Astrocyte (in vitro differentiated cells and primary cell): ENCODE measurements at places on chromosomes 12 and 14. TPM values are rescaled to one million over a fixed set of nuclear protein-coding genes. Genes with fewer than 3 reads are reported as not detected.

GLT1D1 gene
- total RNA-seq: 0.14 and 0.16 TPM in 2 replicates

TESPA1 gene
- 0.23 and 0.55 TPM in 2 replicates for total RNA-seq

- peak; percentile 1 for DNase-seq
Measured at GRCh38 chr14:46490238-46490685, 161.3 kb downstream of the RPL10L start.

GRCh38 chr12:22064968-22065367 lies 18.9 kb downstream of the CMAS start:
- DNase-seq: no peak

GRCh38 chr12:91577586-91578539 lies 395.2 kb upstream of the DCN start:
- peak; percentile 15 for DNase-seq

GRCh38 chr14:68885226-68886108 lies 92.6 kb upstream of the ZFP36L1 start:
- no peak for DNase-seq
